ENCODE measurements at places on chromosomes 5 and 9.

DNA sequence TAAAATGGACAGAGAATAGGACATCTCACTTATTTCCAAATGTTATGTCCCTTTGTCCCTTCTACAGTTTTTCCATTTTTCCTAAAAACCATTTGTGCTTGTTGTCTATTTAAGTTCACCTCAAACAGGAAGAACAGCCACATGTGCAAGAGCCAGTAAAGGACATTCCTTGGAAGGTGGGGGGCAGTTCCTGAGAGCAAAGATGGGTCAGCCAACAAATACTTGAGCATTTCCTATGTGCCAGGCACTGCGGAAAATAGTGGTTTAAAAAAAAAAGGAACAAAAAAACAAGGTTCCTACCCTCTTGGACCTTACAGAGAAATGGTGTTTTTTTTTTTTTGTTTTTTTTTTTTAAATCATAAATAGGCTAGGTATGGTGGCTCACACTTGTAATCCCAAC lies 26.8 kb downstream of the ANP32B start:
- no peak for DNase-seq

- no peak for DNase-seq
These were observed 63.7 kb downstream of the TJP2 start for GRCh38 chr9:69237702-69238295.

DNA sequence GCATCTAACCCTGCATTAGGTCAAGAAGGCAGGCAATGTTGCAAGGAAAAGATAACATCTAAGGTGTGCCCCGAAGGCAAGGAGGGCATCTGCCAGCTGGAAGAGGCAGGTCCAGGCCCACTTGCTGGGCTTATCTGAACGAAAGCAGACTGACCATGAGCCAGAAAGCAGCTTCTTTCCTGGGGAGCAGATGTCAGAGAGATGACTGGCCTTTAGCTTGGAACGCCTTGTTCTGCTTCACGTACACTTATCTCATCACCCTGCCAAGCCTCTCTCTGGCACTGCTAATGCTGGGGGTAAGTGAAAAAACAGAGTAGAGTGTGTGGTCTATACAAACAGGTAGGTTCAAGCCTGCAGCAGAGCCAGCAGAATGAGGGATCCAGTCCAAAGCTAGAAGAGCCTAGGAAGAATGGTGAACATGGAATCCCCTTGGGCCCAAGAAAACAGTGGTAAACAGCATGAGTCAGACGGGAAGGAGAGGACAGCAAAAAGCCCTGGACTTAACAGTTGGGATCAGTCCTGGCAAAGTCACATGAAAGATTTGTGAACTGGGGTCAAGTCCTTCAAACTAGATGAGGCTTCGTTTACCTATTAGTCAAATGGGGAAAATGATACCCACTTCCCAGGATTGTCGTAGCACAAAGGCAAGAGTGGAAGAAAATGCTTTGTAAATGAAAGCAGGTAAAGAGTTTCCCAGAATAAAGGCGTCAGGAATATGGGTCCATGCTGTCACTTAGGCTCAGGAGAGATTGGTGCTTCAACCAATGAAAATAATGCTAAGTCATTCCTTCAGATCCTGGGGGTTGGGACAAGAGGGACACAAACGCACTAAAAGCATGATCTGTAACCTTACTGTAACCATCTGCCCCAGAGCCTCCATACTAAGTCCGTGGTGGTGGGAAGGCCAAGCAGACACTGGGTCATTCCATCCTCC lies 200.9 kb downstream of the SLIT3 start:
- DNase-seq = no peak

- no peak for DNase-seq
These were observed 179.0 kb upstream of the TNC start for GRCh38 chr9:115296831-115297565.

GRCh38 chr5:94366811-94367210 lies 251.6 kb downstream of the KIAA0825 start:
- DNase-seq = no peak

DNA sequence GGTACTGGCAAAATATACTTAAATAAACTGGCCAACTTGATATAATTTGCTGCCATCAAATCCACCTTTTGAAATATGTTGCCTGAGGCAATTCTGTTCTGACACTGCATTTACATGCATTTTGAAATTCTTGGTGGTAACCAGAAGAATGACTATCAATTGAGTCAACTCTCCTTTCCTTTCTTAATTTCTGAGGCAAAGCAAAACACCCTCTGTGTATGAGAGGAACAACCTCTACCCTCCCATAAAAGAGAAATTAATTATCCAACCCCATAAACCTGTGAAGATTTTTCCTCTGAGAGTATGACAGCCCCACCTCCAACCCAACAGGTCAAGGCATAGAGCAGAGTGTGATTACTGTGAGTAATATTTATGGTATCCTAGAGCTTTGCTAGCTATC lies 286.8 kb downstream of the NR2F1-AS1 start:
- DNase-seq = no peak

DNA sequence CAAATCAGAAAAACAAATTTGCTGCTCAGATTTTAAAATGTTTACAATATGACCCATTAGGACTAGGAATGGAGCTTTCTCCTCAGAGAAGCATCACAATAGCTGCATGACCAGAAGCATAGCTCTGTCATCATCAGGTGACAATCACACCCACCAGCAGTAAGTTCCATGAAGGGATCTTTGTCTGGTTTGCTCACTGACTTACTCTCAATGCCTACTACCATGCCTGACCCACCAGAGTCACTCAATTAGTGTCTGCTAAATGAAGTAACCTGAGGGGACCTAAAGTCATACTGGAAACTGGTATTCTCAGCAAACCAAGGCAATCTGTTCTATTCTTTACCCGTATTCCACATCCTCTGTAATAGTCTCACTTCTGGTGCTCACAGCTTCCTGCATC lies 7.7 kb downstream of the ERMP1 start:
- no peak for DNase-seq

DNA sequence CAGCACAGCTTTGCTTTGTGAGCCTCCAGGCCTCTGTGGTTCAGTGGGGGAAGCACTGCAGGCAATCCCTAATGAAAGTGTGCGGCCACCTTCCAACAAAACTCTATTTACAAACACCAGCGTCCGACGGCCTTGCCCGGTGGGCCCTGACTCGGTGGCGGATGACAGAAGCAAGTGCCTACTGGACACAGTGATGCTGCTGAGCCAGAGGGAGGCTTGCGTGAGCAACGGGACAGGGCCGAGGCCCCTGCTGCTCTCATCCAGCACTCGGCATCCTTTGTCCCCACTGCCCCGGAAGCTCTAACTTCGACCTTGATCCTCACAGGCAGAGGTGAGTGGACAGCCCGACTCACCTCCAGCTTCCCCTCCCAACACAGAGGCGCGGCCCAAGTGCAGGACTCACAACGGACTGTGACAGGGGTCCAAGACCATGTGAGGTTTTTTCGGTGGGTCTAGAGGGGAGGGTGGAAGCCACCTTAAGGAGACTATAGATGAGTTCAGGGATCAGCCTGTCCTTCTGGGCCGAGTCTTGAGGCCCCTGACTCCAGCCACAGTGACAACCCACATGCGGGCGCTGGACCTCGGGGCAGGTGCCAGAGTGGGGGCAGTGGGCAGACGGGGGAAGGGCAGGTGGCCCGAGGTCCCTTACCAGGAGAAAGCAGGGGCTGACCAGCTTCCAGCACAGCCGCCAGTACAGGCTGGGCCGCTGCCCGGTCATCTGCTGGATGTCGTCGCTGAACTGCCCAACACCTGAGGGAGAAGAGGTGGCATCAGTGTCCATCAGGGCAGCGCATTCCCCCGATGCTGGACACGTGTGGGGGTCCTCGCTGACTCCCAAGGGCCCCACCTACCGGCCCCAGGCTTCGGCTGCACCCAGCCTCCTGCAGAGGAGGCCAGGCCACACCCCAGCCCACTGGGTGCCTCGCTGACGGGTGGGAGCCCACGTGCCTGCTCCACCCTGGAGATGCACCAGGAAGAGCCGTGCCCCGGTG lies 39.4 kb downstream of the SLC6A3 start:
- DNase-seq = no peak

DNA sequence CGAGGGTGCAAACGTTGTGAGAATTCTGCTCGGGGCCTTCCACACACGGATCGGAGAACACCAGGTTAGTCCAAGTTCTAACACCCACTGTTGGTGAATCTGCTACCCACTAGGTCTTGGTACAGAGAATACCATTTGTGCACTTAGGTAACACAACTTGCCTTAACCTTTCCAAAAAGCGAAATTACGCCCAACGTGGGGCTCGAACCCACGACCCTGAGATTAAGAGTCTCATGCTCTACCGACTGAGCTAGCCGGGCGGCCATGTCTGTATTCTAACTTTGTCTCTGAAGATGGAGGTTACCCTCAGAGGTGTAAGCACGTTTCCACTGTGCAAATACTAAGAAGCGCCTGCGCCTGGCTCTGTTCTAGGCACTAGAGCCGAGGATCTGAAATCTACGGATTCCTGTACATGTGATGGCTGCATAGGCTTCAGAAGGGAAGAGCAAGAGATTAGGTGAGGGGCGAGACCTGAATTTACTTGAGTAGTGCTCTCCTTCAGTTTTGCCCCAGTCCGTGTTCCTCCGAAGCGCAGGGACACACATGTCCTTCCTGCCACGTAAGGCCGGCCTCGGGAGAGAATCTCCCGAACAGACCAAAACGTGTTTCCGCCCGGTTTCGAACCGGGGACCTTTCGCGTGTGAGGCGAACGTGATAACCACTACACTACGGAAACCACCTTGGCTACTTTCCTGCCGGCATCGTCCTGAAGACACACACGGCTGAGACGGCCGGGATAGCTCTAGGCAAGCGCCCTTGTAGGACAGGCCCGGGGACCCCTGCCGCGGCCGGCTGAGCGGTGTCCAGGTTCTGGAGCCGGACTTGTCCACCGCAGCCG lies 1.1 kb upstream of the TRIM41 start:
- DNase-seq = peak; percentile 96

- DNase-seq = no peak
These were observed 46.9 kb upstream of the HSD17B4 start for GRCh38 chr5:119405419-119405818.

DNA sequence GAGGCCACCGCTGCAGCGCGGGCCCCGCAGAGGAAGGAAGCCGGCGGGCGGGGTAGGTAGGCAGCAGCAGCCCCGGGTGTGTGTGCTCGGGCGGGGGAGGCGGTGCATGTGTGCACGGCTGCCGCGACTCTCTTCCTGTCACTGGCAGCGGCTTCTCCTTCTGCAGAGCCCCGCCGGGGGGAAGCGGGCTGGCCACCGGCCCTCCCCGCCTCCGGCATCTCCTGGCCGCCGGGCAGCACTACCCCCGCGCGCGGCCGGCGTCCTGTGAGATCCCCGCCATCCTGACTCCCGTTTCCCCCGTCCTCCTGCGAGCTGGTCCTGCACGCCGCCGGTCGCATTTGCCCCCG lies 315 bp downstream of the PIK3R1 start:
- peak; percentile 84 for DNase-seq

- DNase-seq = no peak
These were observed 80.0 kb downstream of the OXCT1 start for GRCh38 chr5:41790038-41790776.

DNA sequence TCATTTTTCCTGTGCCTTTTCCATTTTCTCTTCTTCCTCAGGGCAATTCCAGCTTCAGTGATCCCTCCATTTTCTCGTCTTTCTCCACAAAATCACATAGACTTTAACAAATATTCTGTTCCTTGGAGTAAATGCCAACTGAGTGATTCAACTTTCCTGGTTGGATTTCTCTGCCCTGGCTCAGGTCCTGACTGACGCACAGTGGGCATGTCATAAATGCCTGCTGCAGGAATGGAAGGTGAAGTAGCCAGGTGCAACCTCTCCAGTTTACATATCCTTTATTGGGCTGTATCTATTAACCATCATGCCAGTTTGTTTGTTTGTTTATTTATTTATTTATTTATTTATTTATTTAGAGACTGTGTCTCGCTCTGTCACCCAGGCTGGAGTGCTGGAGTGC lies 95.1 kb downstream of the MEF2C start:
- DNase-seq = no peak

DNA sequence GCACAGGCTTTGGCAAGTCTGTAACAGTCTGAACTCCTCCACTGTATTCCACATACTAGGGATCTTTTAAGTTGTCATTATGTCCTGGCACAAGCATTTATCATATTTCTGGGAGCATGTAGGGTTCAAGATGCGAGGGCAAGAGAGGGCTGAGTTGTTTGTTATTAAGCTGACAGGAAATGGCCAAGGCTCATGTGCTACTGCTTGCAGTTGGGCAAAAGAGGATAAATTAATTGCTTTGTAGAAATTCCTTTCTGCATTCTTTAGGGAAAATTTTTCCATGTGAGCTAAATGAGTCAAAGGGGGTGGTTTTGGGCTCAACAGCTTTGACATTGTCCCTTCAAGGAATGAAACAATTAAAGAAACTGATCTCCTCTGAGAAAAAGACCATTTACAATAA lies 35.4 kb downstream of the DOCK8 start:
- no peak for DNase-seq

DNA sequence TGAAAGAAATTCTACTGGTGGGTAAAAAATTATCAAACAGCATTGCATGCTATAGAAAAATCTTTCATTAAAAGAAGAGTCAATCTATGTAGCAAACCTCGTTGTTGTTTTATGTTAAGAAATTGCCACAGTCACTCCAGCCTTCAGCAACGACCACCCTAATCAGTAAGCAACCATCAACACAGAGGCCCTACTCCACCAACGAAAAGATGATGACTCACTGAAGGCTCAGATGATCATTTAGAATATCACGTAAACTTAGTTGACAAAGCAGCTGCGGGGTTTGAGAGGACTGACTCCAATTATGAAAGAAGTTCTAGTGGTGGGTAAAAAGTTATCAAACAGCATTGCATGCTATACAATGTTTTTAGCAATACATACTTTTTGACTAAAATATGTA lies 242.6 kb downstream of the DRD1 start:
- DNase-seq = no peak

DNA sequence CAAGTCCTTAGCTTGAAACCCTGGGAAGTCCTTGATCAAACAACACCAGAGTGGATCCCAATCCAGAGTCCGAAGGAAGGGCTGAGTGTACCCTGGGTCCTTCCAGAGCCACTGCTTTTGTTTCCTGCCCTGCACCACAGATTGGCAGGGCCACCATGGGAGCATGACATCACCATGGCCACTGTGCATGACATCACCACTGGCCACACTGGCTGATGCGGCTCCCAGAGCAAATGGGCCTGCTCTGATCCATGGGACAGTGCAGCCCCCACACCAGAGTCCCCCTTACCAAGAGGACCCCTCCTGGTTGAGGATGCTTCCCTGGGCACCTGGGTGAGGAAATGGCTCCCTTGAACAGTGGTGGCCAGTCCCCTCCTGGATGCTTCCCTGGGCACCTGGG lies 9.9 kb downstream of the SLC6A3 start:
- no peak for DNase-seq

- no peak for DNase-seq
These were observed 160.8 kb downstream of the CEMIP2 start for GRCh38 chr9:71607461-71607881.

GRCh38 chr9:37574241-37574721 lies 1.9 kb downstream of the FBXO10 start:
- no peak for DNase-seq

GRCh38 chr5:40904205-40904993 lies 4.9 kb upstream of the C7 start:
- DNase-seq = peak; percentile 77

Measured in NB4 (cell line).